ENCODE measurements at places on chromosomes 2 and 18.

DNA sequence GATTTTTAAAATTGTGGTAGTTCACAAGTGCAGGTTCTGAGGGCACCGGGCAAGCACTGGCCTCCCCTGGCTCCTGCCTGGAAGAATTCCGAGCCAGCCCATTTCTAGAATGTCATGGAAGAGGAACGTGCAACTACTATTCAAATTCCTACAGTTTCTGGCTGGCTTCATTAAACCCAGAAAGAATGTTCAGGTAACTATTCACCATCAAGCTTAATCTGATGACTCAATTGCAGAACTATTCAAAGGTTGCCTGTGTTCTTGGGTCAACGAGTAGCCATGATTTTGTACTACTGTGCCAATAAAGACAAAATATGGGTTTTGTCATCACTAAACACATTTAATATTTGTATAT is 14.3 kb upstream of the MFF start:
- no peak for DNase-seq

DNA sequence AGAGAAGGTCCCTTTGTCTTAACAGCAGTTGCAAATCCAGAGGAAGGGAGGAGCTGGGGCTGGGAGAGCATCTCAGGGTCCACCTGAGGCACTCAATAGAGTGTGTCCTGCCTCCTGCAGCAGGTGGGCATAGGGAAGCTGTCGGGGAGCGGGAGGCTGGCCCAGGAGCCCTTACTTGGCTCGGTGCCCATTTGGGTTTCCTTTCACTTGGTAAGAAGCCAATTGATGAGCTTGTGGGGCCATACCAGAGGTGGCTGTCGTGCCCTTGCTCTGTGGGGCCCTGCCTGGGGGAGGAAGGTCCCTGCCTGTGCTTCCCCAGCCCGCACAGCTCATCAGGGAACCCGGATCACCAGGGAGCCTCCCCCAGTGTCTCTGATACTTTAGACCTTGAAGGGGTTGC is 229.7 kb downstream of the DYSF start:
- DNase-seq = no peak

DNA sequence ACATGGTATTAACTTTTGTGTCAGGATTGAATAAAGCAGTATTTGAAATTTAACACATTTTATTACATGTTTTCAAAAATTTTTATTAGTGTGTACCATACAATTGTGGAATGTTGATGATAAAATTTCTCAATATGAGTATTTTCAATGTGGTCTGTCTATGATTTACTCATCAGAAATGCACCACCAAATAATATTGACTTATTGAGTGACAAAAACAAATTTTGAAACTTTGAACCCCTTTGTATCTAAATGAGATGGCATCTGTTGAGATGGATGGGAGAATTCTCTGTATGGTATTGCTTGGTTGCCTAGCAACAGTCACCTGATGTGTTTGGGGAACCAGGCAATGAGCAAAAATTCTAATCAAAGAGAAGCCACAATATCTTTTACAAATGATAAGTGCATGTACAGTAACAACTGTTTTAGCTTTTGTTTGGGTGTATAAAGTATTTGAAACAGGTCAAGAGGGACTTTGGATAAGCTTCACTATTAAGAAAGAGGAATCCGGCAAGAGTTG is 400.1 kb downstream of the CCDC85A start:
- no peak for DNase-seq

DNA sequence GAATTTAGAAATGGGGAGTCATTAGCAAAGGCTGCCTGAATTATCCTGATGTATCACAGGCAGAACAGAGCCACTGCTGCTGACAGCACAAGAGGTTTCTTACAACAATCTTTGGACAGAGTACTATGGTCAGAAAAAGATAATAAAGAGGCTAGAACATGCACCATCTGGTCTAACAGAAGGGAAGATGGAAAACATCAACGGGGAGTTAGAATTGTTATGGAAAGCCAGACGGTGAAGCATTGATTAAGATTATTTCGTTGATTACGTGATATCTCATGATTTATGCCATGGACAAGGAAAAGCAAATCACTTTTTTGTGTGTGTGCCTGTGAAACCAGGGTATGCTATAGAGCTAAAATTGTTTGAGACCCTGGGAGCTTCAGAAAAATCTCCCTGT is 409.4 kb upstream of the ETAA1 start:
- no peak for DNase-seq

DNA sequence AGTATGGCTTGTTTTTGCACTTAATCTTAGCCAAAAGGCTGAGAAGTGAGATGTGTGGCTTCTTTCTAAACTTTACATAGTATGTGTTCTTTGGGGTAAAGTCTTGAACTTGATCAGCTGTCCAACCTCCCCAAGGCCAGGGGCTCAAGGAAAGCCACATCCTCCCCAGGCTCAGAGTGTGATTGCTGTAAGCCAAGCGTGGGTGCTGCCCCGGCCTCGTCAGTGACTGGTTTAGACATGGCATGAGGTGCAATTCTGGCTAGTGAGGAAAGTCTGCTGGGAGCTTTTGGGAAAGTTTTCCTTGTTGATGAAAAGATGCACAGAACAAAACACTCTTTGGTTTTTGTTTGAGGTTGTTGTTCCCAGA is 40.2 kb downstream of the TMEM177 start:
- DNase-seq = no peak

- no peak for DNase-seq
Observed at GRCh38 chr2:14297340-14297739, 335.2 kb upstream of the LRATD1 start.

GRCh38 chr2:142041996-142042395 is 88.8 kb downstream of the LRP1B start:
- DNase-seq = no peak

DNA sequence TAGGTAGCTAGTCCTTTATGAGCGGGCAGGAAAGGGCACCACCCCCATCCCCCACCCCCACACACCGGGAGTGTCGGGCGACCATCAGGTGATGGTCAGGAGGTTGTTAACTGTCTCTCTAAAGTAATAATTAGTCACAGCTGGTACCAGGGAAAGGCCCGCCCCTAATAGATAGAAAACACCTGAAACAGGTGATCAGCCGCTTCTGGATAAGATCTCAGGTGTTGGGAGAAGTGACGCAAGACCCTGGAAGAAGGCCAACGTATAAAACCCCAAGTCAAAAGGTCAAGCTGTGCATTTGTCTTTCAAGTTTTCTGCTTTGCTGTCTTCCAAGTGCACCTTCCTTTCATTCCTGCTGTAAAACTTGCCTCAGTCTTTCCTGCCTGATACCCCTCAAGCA is 59.6 kb upstream of the LINC00305 start:
- no peak for DNase-seq

DNA sequence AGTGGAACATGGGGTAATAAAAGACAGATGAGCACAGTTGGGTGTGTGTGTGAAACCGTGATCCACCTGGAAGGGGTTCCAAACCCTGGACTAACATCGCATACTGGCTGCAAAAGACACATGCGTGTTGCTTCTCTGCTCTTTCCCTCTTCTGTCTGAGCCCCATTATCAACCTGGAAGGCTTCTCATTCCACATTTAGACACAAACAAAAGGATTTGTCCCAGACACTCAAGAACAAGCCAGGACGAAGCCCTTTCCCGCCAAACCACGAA is 7.0 kb upstream of the SP9 start:
- DNase-seq = no peak

GRCh38 chr2:238722883-238723282 is 125.0 kb upstream of the TWIST2 start:
- no peak for DNase-seq

DNA sequence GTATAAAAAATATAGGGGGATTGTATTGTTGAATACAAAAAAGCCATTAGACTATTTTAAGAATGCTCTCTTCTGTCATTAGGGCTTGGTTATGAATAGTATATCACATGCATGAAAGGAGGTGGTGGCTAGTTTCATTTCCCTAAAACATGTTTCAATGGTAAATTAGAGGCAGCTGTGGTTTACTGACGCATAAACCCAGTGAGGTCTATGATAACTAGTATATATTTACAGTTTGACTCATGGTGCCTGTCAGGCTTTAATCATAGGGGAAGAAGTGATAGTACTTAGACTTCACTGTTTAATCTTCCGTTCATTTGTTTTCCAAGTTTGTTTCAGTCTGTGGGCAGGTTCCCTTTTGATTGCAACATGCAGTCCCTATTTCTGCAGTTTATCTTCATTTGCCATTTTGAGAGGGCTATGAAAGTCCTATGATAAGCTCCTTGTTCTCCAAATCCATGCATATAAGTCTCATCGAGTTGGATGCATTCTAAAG is 55.1 kb upstream of the MAP4K3 start:
- peak; percentile 37 for DNase-seq

- DNase-seq = no peak
Observed at GRCh38 chr2:197254776-197255530, 55.6 kb downstream of the ANKRD44 start.

DNA sequence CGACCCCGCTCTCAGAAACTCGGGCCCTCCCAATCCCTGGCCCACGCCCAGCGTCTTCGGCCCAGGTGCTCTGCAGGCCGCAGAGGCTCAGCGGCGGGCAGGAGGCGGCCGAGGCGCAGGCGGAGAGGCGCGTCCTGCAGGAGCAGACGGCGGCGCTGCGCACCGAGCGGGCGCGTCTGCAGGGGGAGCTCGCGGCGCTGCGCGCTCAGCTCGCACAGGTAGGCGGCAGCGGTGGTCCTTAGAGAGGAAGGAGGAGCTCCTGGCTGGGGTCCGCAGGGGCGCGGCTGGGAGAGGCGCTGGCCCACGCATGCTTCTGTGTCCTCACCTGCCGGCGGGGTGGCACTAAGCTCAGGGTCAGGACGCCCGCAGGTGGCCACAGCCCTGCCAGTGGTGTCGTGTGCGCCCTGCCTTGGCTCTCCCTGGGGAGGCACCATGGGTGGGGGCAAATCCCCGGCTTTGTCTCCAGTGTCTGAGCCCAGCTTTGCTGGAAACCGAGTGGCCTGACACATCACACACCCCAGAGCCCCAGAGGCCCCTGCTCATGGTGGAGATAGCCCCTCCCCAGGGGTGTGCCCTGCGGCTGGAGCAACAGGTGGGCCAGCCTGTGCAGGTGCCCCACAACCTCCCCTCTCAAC is 14.9 kb upstream of the SNED1 start:
- DNase-seq = peak; percentile 61

GRCh38 chr18:2642771-2643170 is 12.8 kb upstream of the SMCHD1 start:
- no peak for DNase-seq

DNA sequence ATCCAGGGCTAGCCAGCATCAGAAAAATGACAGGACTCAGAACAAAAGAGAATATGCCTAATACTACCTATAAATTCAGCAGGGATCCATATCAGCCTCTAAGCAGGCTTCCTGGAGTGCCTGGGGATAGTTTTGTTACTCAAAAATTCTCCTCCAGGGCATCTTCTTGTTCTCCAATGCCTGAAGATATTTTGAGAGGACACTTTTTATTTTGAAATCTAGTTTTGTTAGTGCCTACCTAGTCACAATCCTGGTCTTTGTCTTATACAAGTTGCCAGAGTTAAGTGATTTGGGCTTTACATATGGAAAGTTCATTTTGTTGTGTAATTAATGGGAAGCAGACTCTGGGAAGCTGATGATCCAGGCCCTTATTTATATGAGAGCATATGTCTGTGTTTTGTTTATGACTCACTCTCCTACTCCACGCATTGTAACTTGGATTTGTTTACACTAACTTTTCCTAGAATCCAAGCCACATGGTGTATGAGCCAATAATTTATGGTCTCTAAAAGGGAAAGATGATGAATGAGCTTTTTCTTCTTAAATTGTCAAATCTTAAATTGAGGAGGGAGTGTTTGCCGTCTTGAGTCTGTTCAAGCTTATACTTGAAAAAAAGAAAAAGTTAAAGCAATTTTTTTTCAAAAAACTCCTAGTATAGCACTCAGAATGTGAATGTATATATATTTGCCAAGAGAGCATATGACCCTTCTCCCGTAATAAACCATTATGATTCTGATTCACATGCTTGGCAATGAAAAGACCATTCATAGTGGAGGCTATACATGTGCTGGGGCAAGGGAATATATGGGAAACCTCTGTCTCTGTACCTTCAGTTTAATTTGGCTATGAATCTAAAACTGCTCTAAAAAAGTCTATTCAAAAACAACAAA is 370.3 kb downstream of the SETBP1 start:
- DNase-seq = no peak

DNA sequence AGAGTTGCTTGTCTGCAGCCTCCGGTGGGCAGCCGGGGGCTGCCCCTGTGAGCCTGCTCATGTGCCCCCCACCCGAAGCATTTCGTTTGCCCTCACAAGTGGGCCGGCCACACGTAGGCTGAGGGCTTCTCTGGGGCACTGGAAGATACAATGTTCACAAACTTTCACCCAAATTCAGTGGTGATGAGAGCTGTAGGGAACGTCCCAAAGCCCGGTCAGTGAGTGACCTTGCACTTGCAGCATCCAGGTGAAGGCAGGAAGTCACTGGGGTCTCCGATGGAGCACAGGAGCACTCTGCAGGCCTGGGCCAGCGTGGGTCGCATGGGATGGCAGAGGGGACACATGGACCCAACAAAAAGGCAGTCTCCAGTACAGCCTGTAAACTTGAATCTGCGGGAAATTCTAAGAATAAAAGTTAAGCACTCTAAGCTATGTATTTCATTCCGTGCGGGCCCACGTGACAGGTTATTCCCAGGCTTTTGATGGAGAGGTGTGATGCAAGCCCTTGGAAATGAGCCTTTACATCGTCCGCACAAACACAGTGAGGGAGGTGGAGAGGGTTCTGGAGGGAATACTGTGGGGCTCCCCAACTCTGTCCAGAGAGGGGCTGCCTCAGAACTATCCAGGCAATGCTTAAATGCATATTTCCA is 42.5 kb downstream of the CNGA3 start:
- no peak for DNase-seq

DNA sequence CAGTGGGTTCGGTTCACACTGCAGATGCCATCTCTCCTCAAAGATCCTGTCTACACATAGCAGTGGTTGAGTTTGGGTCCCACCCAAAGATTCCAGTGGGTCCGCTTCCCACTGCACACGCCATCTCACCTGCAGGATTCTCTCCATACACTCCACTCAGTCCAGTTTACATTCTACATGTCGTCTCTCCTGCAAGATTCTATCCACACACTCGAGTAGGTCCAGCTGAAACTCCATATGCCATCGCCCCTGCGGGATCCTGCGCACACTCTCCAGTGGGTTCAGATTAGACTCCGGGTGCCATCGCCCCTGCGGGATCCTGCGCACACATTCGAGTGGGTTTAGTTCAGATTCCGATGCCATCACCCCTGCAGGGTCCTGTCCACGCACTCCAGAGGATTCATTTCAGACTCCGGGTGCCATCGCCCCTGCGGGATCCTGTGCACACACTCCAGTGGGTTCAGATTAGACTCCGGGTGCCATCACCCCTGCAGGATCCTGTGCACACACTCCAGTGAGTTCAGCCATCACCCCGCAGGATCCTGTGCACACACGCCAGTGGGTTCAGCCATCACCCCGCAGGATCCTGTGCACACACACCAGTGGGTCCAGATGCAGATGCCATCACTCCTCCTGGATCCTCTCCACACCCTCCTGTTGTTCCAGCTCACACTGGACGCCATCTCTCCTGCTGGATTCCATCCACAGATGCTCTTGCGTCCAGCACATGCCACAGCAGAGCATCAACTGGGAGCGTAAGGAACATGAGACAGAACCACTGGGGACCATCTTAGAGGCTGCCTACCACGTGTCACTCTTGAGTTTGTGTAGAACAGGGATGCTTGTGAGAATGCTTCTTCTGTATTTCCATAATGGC is 3.0 kb upstream of the PXDN start:
- no peak for DNase-seq

All from GM12892 (cell line).